ENCODE measurements at places on chromosomes 7 and 10.

DNA sequence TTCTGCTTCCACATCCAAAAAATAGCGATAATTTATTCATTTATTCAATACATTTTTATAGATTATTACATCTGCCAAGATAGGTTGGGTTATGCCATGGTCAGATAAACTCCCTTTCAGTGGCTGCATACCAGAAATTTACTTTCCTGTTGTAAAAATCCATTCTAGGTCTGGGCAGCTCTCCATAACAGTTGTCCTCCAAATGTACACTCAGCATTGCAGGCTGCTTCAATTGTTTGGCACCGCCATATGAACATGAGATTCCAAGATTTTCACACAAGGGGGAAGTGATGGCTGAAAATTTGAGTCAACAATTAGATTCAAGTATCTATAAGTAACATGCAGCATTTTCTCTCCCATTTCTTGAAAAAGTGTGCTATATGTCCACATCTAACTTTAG is 568.7 kb downstream of the ETV1 start:
- no peak for DNase-seq

DNA sequence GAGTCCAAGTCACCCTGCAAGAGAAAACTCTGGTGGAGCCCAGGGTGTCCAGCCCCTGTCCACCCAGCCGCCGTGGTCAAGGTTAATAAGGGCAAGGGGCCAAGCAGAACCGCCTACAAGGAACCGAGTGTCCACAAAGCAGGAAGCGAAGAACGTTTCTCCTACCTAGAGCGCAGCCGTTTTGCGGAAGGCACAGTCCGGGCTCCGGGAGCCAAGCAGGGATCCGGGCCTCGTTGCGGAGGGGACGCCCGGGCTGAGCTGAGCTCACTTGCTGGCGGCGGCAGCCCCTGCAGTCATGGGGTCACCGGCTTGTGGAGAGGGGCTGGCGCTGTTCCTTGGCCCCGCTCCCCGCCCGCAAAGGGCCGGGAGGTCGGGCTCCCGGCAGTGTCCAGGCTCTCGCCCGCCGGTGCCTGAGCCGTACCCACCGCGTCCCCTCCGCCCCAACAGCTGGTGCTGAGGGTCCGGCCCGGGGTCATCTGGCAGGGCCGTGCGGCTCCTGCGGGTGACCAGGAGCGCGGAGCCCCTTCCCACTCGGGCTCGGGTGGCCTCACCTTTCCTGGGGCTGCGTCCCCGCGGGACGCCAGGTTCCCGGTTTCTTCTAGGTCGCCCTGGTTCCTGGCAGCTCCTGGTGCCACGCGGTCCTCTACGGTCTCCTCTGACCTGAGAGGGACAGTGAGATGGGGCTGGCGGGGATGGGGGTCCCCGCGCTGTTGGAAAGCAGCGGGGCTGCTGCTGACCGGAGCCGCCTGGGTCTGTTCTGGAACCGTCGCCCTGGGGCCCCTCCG is 14.0 kb upstream of the ZNF273 start:
- DNase-seq, result no peak

- DNase-seq, result no peak
These were observed 81.1 kb upstream of the ADO start for GRCh38 chr10:62723375-62723774.

GRCh38 chr7:92622685-92623084 is 32.5 kb upstream of the FAM133B start:
- DNase-seq, result no peak

Measured in NCI-H1417 (cell line).